Urinary bladder (tissue), 4 donors: ENCODE measurements at places on chromosomes 7 and 10.

GRCh38 chr10:69056129-69056528 lies 31.8 kb upstream of the SRGN start:
- DNase-seq, result no peak

DNA sequence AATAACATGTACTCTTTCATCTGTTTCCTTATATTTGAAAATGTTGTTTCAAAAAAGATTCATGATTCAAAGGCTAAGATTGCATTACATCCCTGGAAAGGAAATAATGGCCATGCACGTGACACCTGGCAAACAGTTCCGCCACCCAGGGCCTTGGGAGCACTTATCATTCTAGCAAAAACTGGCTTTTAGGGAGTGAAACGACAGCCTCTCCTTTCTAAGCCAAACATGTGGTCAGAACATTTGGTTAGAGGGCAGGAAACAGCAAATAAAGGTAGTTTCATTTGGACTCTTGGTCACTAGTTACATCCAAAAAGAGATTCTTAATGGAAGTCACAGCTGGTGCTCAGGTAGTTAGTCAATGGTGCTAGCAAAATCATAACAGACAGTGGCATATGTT lies 83.5 kb downstream of the FAS start:
- no peak for DNase-seq

DNA sequence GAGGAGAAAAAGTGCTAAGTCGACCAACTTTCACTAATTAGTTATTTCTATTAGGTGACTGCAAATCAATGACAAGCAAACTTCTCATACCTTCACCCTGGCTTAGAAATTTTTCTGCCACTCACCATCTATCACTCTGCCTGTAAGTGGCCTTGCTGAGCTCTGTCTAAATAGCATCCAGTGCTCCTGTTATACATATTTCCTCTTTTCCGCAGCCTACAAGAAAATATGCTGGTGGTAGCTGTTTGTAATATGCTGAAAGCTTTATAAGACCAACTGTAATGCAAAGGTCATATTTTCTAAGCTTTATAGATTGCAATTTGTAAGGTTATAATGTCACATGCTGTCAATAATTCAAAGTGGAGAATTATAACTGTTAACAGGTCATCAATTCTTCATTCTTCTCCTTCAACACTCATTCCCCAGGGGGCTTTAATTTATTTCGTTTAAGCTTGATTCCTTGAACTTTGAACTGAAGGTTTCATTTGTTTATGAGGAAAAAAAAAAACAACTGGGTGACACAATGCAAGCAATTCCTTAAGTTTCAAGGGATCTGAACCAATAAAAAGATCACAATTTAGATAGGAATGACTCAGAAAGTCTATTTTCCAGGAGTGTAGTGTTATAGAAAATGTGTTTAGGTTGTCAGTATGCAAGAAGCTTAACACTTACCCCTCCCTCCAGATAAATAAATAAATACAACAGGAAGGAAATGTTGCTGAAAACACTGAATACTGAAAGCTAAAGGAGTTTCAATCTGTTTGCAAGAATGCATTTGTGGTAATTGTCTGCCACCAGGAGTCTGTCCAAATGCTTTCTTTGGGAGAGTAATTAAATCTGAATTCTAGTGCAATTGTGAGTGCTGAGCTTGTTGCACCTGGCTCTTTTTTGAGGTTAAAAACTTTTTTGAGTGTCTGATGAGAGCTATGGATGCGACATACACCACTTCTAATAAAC lies 183.7 kb downstream of the SORCS1 start:
- DNase-seq, result no peak

DNA sequence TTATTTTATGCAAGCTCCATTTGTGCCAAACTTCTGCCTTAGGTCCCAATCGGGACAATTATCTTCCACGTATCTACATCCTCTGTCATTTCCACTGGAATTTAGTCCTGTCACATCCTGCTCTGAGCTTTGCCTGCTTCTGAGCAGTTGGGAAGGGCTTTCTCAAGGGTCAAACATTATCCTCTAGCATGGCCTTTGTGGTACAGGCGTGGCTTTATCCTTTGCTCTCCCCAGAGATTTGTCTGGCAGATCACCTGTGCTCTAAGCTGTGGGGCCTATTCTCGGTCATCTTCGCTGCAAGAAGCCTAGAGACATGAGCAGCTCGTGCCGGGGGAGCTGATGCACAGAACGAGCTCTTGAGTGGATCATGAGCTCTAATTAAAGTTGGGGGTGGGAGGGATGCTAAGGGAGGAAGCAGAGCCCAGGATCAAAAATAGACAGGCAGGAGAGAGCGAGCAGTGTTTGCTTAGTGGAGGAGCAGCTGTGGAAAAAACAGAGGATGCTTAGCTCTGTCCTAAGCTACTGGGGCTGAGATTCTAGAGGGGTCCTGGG lies 19.8 kb upstream of the TMEM273 start:
- DNase-seq, result no peak

DNA sequence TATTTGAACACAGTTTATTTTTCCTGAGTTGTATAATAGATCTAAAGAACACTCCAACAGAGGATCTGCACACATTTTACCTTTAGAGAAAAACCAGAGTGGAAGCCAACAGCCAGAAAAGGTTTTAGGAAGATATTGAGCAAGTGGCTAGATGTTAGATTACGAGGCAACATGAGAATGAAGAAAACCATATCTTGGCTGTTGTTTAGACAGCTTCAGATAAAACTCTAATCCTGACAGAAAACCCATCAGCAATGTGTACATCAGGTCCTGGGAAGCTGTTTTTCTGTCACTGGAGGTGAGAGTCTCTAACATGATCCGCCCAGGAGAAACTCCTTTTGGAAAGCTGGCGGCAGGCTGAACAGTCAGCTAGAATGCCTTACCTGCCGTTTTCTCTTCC lies 159.5 kb downstream of the SPAG6 start:
- no peak for DNase-seq
